ENCODE measurements at places on chromosomes 7 and 10.

DNA sequence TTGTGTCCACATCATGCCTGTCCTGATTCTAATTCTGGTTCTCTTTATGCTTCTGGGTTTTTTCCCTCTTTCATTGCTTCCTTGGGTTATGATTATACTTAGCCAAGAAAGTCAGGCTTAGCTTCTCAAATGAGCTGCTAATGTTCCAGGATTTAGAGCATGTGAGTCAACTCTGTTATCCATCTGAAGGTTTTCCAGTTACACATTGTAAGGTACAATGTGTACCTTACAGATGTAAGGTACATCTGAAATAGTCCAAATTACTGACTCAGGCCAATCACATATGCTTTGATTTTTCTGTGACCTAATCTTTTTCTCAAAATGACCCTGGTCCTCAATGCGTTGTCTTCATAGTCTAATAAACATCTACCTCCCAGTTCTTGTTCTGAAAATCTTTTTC is 13.3 kb upstream of the MIOS start:
- no peak for DNase-seq

DNA sequence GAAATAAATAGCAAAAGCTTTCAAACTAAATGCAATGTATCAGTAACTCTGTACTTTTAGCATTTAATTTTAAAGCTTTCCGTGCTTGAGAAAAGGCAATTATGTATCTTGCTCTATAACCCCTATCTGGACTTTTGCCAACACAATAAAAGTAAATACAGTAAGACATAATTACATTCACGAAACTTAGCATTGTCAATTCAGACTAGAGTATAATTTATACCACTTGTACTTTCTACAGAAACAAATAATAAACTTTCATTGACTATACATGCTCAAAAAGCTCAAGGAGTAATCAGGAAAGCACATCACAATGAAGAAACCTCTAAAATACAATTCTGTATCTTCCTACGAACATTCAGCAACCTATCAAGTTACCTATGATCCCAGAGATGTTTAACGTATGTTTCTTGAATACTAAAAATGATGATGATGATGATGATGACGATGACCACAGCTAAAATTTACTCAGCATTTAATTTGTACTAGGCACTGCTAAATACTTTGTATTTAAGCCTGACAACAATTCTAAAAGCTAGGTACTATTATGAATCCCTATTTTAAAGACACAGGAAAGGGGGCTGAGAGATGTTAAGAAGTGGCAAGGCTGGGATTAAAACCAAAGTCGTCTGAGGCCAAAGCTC is 44.9 kb downstream of the MINDY3 start:
- no peak for DNase-seq

GRCh38 chr7:91569728-91570457 is 305.7 kb downstream of the FZD1 start:
- no peak for DNase-seq

- no peak for DNase-seq
These were observed 2.4 kb upstream of the PRR15 start for GRCh38 chr7:29561271-29561670.

GRCh38 chr10:18501629-18502028 is 149.8 kb downstream of the NSUN6 start:
- no peak for DNase-seq

DNA sequence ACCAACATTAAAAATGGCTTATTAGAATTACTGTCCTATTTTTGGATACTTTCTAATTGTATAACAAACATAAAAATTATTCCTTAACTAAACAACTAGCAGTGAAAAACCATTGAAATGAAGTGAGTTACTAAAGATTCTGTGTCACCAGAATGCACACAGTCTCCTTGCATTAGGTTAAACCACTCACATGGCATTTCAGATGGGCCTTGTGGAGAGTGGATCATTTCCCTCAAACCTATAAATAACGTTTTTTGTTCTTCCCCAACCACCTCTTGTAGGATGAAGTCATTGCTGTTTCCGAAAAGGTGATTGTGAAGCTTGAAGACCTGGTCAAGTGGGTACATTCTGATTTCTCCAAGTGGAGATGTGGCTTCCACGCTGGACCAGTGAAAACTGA is 38.4 kb downstream of the ARID5B start:
- DNase-seq, result no peak

DNA sequence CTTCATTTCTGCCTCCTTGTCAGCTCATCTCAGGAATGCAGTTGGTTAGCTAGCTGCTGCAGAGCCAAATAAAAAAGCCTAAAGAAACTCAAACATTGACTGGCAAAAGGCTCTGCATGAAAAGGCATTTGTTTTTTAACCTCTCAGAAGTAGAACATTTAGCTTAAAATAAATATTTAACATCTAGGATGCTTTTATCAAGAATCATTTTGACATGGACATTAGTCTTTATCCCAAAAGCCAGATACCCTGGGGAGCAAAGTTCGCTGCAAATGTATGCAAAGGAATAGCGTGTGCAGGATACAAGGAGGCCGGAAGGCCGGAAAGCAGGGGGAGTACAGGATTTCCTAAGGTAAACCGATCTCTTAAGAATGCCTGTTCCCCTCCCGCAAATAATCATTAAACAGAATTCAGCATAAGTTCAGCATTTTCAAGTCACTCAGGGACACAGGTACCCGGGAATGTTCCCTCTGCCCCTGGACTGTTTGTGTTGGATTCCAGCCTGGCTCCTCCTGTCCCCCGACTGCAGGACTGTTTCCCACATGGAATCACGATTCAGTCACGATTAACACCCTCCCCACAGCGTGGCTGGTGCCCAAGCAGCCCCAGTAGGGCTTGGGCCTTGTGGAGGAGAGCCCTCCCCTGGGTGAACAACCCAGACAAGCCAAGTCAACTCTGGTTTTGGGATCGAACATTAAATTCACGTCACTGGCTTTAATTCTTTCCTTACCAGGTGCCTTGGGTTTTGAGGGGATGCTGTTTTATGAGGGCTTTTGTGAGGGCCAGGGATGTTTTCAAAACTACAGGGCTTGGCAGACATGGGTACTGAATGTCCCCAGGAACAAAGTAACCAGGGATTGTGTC is 97.8 kb downstream of the HIPK2 start:
- no peak for DNase-seq

GRCh38 chr10:118148247-118148646 is 101.5 kb upstream of the RAB11FIP2 start:
- DNase-seq, result no peak

- no peak for DNase-seq
These were observed 215.7 kb downstream of the USP6NL start for GRCh38 chr10:11395581-11396310.

- no peak for DNase-seq
These were observed 141.9 kb upstream of the RHEB start for GRCh38 chr7:151661587-151661986.

DNA sequence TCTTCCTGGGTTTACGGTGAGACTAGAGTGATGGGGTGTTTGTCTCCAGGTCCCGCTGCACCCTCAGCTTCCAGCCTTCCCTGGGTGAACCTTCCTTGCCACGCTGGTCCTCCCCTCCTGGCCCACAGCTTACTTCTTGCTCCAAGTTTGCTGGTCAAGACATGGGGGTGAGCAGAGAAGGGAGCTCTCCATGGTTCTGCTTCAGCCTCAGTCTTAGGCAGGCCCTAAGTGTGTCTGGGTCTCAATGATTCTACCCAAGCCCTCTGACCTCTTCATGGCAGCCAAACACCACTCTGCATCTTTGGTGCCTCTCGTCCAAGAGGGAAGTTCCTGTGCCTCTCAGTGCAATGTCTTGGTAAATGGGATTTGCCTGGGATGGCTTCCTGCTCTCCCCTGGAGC is 356.5 kb upstream of the KLF6 start:
- no peak for DNase-seq

DNA sequence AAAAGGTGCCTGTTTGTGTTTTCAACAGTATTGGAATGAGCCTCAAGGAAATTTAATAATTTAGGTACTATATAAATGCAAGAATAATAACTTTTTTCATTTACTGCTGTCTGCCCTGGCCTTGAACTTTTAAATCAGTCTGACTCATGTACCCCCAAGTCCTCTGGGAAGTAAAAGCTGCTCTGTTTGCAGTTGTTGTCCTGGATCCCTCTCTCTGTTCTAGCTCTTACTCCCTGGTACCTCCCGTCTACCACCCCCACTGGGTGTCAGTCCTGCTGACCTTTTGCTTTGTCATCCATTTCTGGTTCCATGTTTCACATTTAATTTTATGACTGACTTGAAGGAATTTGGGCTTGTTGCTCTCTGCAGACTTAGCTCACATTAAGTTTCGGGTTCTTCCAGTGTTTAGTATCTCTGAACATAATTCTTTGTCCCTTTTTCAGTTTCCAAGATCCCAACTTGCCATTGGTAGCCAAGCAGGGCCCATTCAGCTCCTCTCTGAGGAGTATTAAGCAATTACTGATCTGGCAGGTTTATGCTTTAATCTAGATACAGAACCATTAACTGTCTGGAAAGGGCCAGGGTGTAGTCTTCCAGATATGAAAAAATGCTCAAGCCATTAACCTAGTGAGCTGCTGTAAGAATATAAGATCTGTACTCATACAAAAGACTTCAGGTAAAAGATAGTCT is 208.7 kb upstream of the FAM3C start:
- no peak for DNase-seq

GRCh38 chr7:106623853-106624252 is 37.1 kb downstream of the CCDC71L start:
- DNase-seq, result no peak

GRCh38 chr10:58544135-58544534 is 31.5 kb downstream of the BICC1 start:
- DNase-seq, result no peak

- no peak for DNase-seq
These were observed 68.0 kb upstream of the GNAI1 start for GRCh38 chr7:80066639-80067038.

DNA sequence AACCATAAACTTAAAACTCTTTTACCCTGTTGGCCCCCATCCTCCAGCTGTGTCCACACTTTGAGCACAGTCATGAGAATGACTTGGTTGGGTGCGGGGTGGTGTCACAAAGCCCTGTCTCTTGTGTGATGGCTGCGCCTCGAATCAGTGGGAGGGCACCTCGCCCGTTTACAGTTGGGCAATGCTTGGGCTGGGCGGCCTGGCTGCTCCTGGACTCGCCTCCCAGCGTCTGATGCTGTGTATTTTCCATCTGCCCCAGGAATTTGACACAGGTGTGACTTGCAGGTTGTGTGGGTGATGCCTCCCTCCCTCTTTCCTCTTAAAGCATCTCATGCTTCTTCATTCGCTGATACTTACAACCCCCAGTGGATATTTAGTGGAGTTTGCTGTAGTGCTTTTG is 33.7 kb downstream of the CHST12 start:
- no peak for DNase-seq

DNA sequence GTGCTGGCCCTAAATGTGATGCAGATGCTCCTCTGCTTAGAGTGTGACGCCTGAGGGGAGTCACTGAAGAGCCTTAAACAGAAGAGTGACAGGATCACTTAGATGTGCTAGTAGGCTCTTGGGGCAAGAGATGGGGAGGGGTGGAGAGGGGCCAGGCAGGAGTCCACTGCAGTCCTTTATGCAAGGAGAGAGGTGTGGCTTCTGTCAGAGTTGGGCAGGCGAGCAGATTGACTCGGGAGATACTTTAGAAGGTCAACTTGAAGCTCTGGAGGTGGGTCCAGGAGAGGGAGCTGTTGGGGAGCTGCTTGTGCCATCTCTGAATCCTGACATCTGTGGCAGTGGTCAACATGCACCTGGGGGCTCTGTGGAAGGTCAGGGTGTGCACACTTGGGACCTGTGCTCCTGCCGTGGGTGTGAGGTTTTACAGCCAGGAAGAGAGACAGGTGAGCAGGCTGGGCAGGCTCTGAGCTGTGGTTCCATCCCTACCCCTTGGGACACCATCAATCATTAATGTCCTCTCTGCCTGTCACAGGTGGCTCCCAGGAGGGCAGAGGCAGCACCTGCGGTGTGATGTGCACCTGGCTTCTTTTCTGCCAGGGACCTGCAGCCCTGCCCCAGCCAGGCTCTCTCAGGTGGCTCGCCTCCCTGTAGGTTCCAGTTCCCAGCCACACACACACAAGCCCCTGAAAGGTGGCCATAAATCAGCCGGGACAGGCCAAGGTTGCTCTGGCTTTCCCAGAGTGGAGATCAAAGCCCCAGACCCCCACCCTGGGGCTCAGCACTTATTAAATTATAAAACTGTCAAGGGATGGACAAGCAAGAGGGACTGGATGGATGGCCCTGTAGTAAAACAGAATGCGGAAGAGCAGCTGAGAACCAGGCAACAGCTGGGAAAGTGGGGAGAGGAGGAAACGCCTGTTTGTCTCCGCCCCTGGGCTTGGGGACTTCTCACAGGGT is 14.0 kb downstream of the NEURL1 start:
- no peak for DNase-seq

DNA sequence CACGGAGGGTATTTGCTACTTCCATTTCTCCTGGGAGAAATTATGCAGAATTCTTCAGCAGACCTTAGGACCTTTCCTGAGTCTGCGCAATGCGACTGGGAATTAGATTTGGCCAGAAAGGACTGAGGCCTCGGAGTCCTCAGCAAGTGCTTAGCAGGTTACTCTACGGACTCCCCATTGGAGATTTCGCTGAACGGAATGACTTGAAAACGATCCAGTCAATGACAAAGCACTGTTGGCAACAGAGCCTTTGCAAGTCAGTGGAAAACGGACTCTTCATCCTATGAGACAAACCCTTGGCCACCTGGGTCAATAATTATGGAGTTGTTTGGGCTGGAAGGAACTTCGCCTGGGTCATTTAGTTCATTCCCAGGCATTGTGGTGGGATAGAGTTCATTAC is 107.4 kb downstream of the FAM204A start:
- no peak for DNase-seq

GRCh38 chr7:32660936-32661335 is 165.6 kb downstream of the AVL9 start:
- no peak for DNase-seq

DNA sequence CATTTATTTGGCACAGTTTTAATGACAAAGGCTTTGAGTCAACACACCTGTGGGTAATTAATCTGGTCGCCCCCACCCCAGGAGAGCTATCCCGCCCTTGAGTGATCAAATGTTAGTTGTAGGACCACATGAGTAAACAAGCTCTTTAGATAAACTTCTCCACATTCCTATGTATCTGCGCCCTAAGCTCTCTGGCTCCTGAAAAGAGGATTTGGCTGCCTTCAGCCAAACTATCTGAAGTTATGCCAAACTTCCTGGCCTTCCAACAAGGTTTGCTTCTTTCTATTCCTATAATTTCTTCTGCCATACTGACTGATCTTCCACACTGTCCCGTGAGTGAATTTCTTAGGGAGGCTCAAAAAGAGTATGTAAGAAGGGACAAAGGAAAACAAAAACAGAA is 134.2 kb downstream of the RALA start:
- no peak for DNase-seq

DNA sequence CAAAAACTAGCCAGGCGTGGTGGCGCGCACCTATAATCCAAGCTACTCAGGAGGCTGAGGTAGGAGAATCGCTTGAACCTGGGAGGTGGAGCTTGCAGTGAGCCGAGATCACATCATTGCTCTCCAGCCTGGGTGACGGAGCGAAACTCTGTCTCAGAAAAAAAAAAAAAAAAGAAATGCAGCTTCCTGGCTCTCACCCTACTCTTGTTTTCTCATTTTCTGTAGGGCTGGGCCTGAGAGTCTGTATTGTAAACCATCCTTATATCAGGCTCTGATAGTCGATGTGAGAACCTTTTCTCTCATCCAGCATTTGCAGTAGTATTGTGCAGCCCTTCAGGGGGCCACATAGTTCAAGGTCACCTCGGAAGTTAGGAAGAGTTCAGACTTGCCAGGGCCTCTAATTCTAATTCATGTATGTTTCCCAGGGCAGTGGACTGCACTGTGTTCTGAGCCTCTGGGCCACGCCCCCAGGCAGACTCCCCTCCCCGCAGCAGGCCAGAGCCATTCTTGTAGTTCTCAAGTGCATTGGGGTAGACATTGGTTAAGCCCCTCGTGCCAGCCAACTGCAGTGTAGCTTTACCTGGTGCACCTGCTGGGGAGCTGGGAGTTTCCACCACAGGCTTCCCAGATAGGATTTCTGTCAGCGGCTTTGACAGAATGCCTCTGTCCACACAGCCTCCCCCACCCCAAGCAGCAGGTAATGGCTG is 38.3 kb upstream of the PDCD4 start:
- no peak for DNase-seq

Data from activated T-helper 9 cell treated with anti-CD3 and anti-CD28 coated beads, Interleukin-2, amount 50 U/mL, for 16 hours (primary cell).